ENCODE measurements at places on chromosomes 11 and 22.

DNA sequence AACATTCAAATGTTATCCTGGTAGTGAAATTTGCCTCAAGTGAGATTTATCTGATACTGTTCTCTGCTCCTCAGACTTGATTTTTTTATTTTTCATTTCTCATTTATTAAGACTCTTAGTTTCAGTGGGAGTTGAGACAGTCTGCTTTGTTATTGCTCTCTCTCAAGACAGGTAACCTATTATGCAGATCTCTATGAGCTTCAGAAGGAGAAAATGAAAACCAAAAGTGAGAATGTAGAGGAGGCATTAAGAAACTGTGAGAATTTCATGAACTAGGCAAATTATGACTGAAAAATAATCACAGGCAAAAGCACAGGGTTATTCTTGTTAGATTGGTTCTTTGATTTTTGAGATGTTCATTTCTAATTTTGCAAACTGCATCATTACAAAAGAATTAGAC lies 290.0 kb upstream of the CHORDC1 start:
- DNase-seq: no peak

GRCh38 chr22:48708558-48709245 lies 1119.0 kb downstream of the BRD1 start:
- no peak for DNase-seq

GRCh38 chr11:57983191-57983590 lies 40.5 kb upstream of the OR9Q1 start:
- no peak for DNase-seq

DNA sequence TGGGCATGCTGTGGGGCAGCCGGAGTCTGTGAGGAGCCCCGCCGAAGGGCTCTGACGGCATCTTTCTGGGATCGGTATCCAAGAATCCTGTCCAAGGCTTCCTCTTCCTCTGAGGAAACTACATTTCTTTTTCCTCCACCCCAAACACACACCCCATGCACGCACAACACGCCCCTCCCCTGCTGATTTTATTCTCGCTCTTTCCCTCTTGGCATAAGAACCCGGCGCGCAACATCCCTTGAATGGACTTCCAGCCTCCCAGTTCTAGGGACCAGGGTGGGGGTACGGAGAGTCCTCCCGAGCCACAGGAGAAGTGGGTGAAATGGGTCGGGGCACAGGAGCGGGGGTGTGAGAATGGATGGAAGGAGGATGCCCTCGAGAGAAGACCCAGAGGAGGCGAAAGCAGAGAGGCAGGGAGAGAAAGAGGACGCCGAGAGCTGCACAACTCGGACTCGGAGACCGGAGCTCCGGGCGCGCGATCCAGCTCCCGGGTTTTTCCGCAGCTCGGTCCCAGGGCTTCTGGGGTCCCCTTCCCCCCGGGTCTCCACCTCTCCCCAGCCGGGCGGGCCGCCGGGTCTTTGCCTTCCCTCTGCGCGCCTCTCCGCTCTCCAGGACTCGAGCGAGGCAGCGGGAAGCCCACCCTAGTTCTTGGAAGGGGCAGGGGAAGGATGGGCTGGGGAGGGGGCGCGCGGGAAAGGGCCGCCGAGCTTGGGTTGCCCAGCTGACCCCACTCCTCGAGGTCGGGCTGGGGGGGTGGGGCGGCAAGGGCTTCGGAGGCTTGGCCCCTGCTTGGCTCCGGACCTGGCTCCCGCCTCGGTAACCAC lies 1.5 kb upstream of the LARGE1 start:
- no peak for DNase-seq

GRCh38 chr11:38392176-38392575 lies 1794.1 kb upstream of the RAG2 start:
- no peak for DNase-seq

DNA sequence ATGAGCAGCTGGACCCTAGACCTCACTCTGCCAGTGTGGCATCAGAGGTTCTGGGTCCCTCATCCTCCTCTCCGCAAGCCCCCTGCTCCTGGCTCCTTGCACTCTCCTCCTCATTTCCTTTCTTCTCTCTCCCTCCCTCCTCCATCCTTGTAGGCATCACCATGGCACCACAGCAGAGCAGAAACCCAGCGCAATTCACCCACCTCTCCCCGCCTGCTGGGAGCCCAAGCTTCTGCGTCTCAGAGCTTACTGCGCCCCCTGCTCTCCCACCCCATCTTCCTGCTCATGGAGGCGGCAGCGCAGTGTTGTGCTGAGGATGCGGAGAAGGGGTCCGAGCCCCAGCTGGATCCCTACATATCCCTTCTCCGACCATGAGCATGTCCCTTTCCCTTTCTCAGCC lies 1.7 kb downstream of the CHRM1 start:
- DNase-seq: no peak

Measured in stimulated activated CD4-positive, alpha-beta T cell treated with anti-CD3 and anti-CD28 coated beads, Interleukin-1b, Interleukin-23, amount 100 ng/mL, for 1 hour (primary cell).